ENCODE measurements at places on chromosomes 5 and 9.

DNA sequence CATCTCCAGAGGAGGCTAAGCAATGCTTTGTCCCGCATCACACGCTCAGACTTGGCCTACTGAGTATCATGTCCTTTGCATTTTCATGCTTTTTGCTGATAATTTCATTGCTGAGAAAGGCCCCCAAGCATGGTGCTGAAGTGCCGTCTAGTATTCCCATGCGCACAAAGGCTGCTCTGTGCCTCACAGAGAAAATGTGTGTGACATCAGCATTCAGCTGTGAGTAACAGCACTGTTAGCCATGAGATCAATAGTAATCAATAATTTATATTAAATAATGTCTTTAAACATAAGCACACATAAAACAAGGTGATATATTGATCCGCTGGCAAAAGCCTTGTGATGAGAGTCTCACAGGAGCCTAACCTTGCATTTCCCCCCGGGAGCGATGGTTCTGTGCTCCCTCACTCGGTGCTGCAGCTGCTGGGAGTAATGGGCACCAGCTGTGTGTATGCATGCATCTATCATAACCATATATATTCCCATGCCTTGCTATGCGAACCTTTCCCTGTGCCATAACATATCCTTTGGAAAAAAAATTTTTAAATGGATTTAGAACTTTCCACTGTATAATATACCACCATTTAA, 50.4 kb upstream of the RNF130 start:
- peak; percentile 13 for DNase-seq

DNA sequence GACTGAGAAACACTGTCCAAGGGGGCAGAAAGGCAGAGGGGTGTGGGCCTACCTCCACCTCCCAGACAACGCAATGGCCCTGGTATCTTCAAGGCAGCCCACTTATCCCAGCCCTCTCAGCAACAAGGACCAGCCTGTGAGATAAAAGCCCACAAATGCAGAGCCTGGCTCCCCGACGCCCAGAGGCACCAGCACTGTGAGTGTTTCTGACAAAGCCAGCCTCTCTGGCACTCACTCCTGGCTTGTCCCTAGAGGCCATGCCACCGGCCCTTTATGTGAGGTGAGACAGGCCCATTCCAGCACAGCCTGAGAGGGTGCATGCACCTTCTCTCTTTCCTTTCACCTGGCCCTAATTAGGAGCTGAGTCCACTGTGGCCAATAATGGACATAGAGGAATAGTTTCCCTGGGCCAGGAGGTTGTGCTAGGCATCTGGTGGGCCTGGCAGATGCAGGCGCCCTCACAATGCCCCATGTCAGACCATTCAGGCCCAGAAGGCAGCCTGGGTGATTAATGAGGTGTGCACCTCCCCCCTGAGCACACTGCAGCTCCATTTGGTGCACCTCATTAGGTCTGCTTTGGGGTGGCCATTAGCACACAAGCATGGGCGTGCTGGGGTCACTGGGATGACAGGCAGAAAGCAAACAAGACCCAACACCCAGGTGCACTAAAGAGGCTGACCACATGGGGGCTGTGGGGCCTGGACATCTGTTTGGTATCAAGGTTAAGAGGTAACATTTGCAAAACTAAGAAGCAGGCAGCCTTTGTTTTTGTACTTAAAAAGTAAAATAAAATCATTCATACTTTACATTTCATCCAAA, 176.0 kb downstream of the MED10 start:
- no peak for DNase-seq

DNA sequence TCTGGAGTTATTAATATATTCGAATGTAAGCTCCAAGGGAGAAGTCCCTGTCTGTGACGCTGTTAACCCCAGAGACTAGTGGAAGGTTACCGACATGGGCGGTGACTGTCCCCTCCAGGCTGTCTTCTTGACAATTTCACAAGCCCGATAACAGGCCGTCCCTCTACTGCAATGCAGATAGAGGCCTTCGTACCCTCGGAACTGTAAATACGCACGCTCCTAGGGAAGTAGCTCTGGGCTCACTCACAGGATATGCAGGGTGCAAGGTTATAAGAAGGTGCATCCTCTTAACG, 680 bp upstream of the RFK start:
- no peak for DNase-seq

DNA sequence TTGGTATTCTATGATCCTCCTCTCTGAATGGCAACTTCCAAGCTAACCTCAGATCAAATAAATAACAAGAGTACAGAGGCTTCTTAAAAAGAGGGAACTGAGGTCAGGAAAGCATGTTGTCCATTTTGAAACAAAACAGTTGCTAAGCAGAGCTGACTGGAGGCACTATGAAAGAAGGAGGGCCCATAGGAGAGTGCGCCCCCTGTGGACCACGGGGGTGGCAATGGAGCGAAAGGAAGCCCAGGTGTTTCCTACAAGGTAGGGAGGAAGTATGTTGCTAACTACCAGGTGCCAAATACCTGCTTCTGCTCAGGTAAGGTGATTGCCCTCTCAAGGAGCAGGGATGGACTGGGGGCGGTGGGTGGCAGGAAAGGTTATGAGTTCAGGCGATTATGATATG, 101.8 kb upstream of the MAST4 start:
- no peak for DNase-seq

- DNase-seq: no peak
These were observed 460.7 kb upstream of the MEF2C start for GRCh38 chr5:89343666-89344065.

- DNase-seq: no peak
These were observed 63.7 kb downstream of the SLC1A1 start for GRCh38 chr9:4553951-4554381.

- DNase-seq: no peak
These were observed 6.9 kb downstream of the MRPS27 start for GRCh38 chr5:72313141-72313540.

DNA sequence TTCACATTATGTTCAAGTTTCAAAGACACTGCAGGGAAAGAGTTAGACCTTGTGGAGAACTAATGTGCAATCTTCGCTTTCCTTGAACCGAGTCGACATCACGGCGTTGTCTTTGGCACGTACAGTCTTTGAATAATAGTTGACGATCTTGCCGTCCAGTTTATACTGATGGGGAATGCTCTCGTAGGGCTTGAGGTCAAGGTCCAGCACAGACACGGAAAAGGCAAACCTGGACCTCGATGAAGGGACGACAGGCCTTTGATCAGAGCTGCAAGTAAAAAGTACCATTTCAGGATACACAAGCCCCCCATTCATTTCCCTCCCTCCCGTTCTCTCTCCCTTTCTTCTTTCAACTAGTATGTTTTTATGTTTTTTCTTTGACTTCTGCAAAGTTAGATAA, 54.1 kb downstream of the IPPK start:
- DNase-seq: no peak

GRCh38 chr5:80955082-80955590, 5.0 kb upstream of the RASGRF2 start:
- DNase-seq: no peak

DNA sequence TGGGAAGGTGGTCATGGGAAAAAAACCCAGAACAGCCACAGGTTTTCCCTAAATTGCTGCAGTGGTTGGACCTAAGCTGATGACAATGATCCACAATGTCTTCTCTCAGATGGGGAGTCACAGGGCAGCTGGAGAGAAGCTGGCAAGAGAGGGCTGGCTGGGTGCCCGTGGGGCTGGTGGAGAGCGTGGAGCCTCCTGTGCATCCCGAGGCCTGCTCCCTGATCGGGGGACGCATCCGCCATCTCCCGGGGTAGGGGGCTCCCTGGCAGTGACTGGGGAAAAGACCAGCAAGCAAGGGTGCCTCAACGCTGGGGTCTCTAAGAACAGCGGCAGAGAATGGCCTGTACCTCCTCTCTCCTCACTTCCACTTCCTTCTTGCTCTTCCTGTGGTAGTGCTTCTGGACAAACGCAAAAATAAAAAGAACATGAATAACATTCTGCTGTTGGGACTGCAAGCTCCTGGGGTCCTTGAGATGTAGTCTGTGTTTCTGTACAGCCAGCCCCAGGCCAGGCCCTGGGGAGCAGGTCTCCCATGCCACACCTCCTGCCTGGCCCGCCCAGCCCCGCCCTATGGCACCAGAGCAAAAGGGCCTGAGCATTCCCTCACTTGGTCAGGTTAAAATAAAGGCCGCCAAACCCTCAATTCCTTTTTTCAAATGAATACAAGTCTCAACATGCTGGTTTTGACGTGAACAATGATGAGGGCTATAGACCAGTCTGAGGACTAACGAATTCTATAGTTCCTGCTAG, 7.0 kb upstream of the MRNIP start:
- DNase-seq: peak; percentile 12
